Thymus (tissue), 14 donors: ENCODE measurements at places on chromosomes 1 and 21.

- DNase-seq, result no peak
Observed at GRCh38 chr1:91221017-91221416, 183.6 kb downstream of the HFM1 start.

DNA sequence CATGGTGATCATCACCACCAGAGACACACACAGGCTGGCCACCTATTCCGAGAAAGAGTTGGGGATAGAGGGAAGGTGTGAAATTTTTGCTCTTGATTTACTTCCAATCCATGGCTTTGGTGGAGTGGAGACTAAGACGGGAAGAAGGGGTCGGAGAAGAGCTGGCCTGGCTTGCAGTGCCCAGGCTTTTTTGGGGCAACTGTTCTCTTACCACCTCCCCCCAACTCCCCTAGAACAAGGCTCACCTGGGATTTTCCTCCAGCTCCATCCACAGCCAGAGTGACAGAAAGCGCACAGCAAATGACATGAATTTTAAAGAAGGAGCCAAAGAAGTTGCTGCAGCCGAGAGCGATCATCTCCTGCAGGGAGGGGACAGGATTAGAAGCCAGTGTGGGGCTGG, 16.0 kb downstream of the SLC26A9 start:
- no peak for DNase-seq

- no peak for DNase-seq
Observed at GRCh38 chr21:33490991-33491372, 534 bp downstream of the DNAJC28 start.

- DNase-seq, result no peak
Observed at GRCh38 chr1:239744851-239745250, 346.8 kb upstream of the FMN2 start.

DNA sequence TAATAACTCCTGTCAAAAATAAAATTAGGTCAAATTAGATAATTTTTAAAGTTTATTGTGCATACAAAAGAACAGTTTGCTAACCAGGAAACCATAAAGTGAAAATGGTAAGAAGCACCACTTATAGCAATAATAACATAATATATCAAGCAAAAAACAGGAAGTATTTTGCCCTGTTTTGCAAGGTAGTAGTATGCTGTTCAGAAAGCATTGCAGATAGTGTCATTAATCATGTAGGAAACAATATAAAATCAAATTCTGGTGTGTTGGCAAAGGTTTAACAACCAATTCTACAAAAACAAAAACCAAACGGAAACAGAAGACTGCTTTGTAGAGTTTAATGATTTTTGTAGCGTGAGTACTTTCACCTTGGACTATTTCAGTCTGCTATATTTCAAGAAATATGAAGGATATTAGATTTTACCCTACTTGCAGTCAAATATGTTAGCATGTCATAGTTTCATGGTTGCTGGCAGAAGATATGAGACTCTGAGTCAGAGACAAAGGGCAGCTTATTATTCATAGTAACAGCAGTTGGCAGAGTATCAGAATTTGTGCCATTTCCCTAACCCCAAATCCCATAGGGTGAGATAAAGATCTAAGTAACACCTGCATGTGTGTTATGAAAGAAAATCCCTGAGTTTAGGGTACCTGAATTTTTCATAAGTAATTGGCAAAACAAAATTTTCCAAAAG, 729.0 kb upstream of the BRINP3 start:
- no peak for DNase-seq

- DNase-seq, result no peak
Observed at GRCh38 chr1:16905110-16905867, 9.5 kb downstream of the RNU1-2 start.

- DNase-seq, result no peak
Observed at GRCh38 chr21:33058957-33059356, 11.0 kb upstream of the OLIG1 start.
